NT2/D1 (cell line): ENCODE measurements at places on chromosomes 4 and X.

DNA sequence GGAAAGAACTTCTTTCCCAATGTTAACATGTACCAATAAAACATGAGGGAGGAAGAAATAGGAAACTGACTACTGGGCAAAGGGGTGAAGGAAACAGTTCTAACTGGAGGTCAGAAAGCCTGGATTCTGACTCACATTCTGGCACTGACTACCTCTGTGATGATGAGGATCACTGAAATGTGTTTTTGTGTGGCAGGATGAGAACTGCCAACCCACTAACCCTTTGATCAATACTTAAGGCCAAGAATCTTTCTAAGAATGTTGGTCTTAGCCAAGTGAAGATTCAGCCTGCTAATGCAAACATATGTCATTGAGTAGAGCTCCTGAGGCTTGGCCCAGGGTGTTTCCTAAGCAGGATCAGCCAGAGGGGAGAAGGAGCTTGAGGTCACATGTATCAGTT is 4.6 kb downstream of the ALAS2 start:
- no peak for DNase-seq

GRCh38 chr4:55330241-55330640 is 15.8 kb upstream of the SRD5A3 start:
- no peak for DNase-seq

DNA sequence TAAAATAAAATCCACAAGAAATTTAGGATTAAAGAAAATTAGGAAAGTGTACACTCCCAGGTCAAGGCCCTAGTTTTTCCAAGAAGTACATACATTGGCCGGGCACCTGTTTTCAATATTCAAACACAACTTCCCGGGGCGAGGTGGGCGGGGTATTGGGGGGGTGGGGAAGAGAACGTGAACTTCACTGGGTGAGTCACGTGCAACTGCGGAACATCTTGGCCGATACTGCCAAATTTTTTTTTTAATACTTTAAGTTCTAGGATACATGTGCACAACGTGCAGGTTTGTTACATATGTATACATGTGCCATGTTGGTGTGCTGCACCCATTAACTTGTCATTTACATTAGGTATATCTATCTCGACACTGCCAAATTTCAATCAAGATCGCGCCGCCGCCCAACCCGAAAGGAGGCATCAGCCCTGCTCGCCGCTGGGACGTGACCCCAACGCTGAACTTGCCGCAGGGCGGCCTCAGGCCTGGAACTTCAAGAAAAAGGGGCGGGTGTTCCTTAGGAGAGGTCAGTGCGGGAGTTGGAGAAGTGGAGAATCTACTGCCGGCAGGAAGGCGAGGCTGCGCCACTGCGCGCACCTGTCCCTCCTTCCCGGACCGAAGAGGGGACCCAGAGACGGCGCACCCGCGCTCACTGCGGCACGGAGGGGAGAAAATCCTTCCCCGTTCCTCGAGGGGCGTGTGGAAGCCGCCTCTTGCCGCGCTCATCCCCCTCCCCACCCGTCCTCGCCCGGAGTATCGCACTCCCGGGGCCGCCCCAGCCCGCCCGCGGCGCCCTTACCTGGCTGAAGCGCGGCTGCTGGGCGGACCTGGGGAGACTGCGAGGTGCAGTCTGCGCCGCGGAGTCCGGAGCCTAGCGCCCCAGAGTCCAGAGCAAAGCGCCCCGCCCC is at the start of gene TEC:
Gene TEC (minus strand): TSS at position 883 of the 905 bp plus-strand sequence. CDS start 41,224 bp downstream, outside the sequence.
- DNase-seq, result peak; percentile 18

GRCh38 chrX:38937400-38937799 is 136.1 kb downstream of the MID1IP1 start:
- no peak for DNase-seq
